Activated CD8-positive, alpha-beta memory T cell treated with anti-CD3 and anti-CD28 coated beads for 1 hour (primary cell): ENCODE measurements at places on chromosomes 7 and 10.
A peak's percentile ranks its signal among the peaks of the same experiment; 100 is the strongest.

DNA sequence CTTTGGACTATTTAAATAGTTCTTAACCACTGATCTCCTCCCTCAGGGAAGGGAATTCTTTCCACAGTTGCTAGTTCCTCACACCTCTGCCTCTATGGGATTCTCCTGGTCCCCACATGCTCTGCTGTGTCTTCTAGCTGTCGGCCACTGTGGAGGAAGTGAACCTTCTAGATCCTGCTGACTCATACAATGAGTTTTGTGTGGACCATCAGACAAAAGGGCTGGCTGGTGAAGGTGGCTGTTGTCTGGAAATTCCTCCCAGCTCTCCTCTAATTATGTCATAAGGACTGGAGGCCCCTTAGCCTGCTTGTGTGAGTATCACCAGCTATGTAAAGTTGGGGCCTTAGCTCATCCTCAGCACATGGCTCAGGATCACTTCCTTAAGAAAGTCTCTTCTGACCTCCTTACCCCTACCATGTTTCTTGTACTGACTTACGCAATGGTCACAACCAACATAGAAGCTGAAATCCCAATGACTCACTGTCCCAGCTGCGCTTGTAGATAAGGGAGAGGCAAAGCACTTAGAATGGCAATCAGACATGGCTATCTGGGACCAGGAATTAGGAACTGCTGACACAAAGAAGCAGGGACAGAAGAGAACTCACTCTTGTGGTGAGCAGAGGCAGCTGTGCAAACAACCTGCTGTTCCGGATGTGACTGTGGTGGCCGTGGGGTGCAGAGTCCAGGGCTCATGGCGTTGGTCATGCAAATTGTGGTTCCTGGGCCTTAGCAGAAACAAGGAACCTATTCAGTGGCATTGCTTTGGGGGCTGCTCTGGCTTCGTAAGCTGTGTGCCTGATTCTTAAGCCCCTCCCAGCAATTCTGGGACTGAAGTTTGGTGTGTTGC, 2.5 kb upstream of the MACC1 start:
- DNase-seq, result no peak

- no peak for DNase-seq
These were observed 303.3 kb upstream of the COBL start for GRCh38 chr7:51619880-51620279.

GRCh38 chr10:77633376-77633775, 4.2 kb downstream of the KCNMA1 start:
- DNase-seq, result no peak

DNA sequence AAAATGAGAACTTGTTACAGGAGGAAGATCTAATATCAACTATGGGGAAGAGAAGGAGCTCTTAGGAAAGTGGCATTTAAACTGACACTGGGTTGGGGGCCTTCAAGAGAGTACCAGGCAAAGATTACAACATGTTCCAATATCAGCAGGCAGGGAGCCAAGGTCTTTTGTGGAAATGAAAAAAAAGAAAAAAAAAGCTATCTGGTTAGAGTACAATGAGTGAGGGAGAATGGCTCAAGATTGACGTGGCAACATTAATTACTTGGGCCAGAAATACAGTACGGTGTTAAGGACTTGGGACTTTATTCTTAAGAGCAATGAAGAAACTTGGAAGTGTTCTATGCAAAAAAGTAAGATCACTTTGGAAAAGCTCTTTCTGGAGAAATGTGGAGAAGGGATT, 132.3 kb upstream of the CDK1 start:
- no peak for DNase-seq

DNA sequence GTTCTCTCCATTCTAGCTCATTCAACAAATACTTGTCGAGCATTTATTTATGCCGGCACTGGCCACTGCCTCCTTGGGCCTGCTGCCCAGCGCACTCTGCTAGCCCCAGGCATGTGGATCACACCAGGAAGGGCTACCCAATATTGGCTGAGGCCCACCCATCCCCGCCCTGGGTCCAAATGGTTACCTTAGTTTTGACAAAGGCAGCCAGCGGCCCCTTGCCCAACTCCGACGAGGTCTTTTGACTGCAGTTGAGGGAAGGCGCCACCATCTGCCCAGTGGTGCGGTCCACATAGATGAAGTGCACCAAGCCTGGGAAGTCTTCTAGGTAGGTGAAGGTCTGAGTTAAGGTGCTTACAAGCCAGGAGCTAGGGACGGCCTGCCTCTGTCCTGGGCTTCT, 7.2 kb upstream of the PYROXD2 start:
- no peak for DNase-seq

DNA sequence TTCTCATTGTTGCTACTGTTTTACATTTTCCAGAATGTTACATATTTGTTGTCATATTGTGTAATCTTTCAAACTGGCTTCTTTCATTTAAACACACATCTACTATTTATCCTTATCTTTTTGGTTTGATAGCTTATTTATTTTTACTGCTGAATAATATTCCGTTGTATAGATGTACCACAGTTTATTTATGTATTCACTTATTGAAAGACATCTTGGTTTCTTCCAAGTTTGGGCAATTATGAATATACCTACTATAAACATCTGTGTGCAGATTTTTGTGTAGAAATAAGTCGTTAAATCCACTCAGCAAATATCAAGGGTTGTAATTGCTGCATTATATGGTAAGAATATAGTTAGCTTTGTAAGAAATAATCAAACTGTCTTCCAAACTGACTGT, 669.2 kb downstream of the TNS3 start:
- DNase-seq, result no peak

GRCh38 chr10:42753126-42753506, 29.5 kb upstream of the BMS1 start:
- DNase-seq, result peak; percentile 19

DNA sequence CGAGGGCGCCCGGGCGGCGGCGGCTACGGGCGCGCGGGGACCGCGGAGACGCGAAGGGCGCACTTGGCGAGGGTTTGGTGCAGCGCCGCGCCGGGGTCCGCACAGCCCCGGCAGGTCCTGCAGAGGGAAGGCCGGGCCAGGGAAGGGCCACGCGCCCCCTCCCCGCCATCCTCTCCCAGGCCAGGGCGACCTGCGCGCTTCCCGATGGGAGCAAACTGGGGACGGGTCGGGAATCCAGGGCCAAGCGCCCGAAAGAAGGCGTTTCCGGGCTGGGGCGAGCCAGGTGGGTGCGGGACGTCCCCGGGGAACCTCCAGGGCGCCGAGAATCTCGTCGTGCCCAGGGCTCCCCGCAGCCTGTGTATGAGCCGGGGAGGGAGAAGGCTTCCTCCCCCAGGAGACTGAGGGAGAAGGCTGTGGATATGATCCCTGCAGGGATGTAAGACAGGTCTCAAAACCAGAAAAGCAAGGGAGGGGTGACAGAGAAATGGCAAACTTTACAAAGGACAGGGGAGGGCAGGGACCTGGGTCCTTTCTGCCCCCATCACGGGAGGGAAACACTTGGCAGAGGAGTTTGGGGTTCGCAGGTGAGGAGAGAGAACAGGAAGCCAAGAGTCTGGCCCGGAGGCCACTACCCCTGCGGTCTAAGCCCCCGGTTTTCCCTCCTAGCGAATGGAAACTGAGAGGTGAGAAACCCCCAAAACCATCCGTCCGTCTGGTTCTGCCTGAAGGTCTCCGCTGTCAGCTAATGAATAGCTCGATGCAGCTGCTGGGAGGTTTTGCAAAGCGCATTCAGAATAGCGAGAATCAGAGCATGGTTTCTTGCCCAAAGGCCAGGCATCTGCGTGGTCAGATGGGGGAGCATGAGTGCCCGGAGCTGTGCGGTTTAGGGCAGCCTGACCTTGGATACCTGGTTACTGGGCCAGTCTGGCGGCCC, 674 bp downstream of the AMZ1 start:
- no peak for DNase-seq

DNA sequence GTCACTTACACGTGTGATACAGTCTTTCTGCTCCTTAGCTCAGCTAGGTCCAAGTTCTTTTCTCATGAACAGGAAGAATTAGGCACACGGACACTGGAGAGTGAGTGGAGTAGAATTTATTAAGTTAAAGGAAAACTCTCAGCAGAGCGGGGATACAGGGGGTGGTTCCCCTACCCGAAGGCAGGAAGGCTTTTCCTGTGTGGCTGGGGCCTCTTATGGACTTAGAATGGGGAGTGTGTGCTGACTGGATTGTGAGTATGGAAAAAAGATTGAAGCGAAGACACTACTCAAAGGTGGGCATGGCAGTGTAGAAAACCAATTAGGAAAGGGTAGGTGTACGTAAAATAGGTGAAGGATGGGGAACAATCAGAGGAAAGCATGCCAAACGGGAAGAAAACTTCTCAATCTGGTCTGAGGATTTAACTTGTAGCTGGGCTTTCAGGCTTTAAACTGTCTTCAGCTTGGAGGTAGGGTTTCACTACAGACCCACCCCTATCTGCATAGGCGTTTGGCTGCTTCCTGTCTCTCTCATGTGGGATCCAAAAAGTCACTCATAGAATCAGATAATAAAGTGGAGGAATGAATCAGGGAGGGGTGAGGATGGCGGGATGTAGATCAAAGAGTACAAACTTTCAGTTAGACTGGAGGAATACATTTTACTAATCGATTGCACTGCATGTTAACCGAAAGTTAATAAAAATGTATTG, 104.2 kb downstream of the ANKRD7 start:
- DNase-seq, result no peak
